ENCODE measurements at places on chromosomes 7 and 10.
A peak's percentile ranks its signal among the peaks of the same experiment; 100 is the strongest.

- no peak for DNase-seq
Measured at GRCh38 chr7:46949270-46949931, 632.5 kb downstream of the TNS3 start.

- DNase-seq: no peak
Measured at GRCh38 chr7:45044338-45044737, 44.3 kb downstream of the CCM2 start.

DNA sequence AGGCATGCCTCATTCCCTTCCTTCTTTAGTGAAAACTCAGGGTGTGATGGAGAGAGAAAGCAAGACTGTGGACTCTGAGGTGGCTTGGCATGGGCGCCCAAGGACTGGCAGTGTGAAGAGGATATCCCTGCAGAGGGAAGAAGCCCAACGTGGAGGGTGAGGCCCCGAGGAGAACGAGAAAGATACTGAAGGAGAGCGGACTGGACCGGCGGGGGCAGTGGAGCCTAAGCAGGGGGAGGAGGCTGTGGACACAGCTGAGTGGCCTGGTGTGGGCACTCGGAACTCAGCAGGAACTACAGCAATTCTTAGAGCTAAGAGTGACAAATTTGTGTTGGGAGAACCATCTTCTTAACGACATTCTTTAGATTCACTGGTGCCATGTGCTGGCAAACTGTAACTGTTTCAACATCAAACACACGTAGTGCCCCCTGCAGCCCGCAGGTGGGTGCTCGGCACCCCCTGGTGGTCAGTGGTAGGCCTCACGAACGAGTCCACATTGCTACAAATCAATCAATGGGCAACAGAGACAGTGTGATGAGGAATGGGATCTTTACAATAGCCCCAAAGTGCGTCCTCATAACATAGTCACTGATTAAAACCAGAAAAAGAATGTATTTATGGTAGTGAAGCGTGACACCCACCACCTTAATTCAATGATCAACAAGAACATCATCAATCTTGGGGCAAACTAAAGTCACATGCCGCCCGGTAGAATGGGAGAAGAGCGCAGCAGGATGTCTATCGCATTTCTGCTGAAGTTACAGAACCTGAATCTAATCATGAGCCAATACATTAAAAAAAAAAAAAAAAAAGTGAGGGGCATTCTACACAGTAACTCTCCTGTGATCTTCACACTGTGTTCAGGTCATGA lies 2.0 kb upstream of the SFTPA1 start:
- DNase-seq: peak; percentile 10

- DNase-seq: peak; percentile 34
Measured at GRCh38 chr7:131692131-131692960, 135.9 kb upstream of the PODXL start.

GRCh38 chr7:4042402-4043045 lies 639.6 kb upstream of the FOXK1 start:
- no peak for DNase-seq

All from fibroblast of the aortic adventitia (primary cell).